HFFc6 (cell line): ENCODE measurements at places on chromosomes 6 and 20. TPM values are rescaled to one million over a fixed set of nuclear protein-coding genes. Genes with fewer than 3 reads are reported as not detected.

PDE10A gene
- total RNA-seq: 0.37 to 1.8 TPM in 2 of 3 replicates, not detected in the other

GSTA3 gene
- total RNA-seq: not detected in 3 replicates

MCHR2 gene
- total RNA-seq: not detected in 3 replicates

SEC23B gene
- 58.1 to 65.2 TPM (median 62.8 TPM) in 3 replicates for total RNA-seq

DEFB132 gene
- total RNA-seq: not detected in 3 replicates

C20orf204 gene
- 0.32 to 0.48 TPM (median 0.42 TPM) in 3 replicates for total RNA-seq

SPTLC3 gene
- total RNA-seq: not detected in 3 replicates

BCL2L1 gene
- total RNA-seq: 122 to 127 TPM (median 125 TPM) in 3 replicates

CLPSL2 gene
- not detected in 3 replicates for total RNA-seq

CARMIL1 gene
- 10.8 to 15.4 TPM (median 13.0 TPM) in 3 replicates for total RNA-seq

RALY gene
- 108 to 127 TPM (median 119 TPM) in 3 replicates for total RNA-seq

GHRH gene
- not detected in 3 replicates for total RNA-seq

MYT1 gene
- total RNA-seq: not detected in 3 replicates

KIAA1755 gene
- total RNA-seq: 0.80 to 2.5 TPM (median 1.8 TPM) in 3 replicates

FAM83C gene
- not detected in 3 replicates for total RNA-seq

CAP2 gene
- 69.6 to 71.8 TPM (median 69.8 TPM) in 3 replicates for total RNA-seq

LY6G6D gene
- total RNA-seq: not detected in 3 replicates

MEI4 gene
- not detected in 3 replicates for total RNA-seq

PGC gene
- total RNA-seq: not detected in 3 replicates

PAX1 gene
- total RNA-seq: not detected in 3 replicates

RNASET2 gene
- 16.4 to 28.9 TPM (median 28.4 TPM) in 3 replicates for total RNA-seq

HMGCLL1 gene
- not detected in 3 replicates for total RNA-seq

TMEM170B gene
- total RNA-seq: 0.18 to 0.21 TPM (median 0.20 TPM) in 3 replicates

CTCFL gene
- not detected in 2 replicates for total RNA-seq

REPS1 gene
- total RNA-seq: 24.0 to 27.9 TPM (median 26.2 TPM) in 3 replicates

ANGPT4 gene
- not detected in 3 replicates for total RNA-seq

CDS2 gene
- total RNA-seq: 36.2 to 39.6 TPM (median 39.3 TPM) in 3 replicates

BPIFB2 gene
- total RNA-seq: not detected in 3 replicates

BPIFA1 gene
- total RNA-seq: not detected in 3 replicates

RAET1L gene
- total RNA-seq: not detected in 3 replicates

GJA10 gene
- total RNA-seq: not detected in 2 replicates

OSER1 gene
- 34.8 to 37.1 TPM (median 35.9 TPM) in 3 replicates for total RNA-seq

SGK2 gene
- 0.09 TPM in 1 of 3 replicates, not detected in the others for total RNA-seq

EYS gene
- 0.18 TPM in 1 of 3 replicates, not detected in the others for total RNA-seq

HLA-DRB5 gene
- not detected in 3 replicates for total RNA-seq

POLR1C gene
- 48.9 to 65.8 TPM (median 65.0 TPM) in 3 replicates for total RNA-seq

PNPLA1 gene
- total RNA-seq: not detected in 3 replicates

PRICKLE4 gene
- 0.89 TPM in 1 of 2 replicates, not detected in the other for total RNA-seq

ADGB gene
- not detected in 3 replicates for total RNA-seq

RRAGD gene
- total RNA-seq: not detected in 3 replicates

OLIG3 gene
- total RNA-seq: not detected in 2 replicates

CST2 gene
- not detected in 3 replicates for total RNA-seq

MROH8 gene
- 0.96 to 1.5 TPM (median 1.4 TPM) in 3 replicates for total RNA-seq

ZNF831 gene
- not detected in 2 replicates for total RNA-seq

HLA-DPB1 gene
- 1.7 to 5.6 TPM (median 3.1 TPM) in 3 replicates for total RNA-seq

SLC35D3 gene
- total RNA-seq: not detected in 3 replicates

ROS1 gene
- total RNA-seq: 0.05 to 0.11 TPM (median 0.07 TPM) in 3 replicates

GPSM3 gene
- total RNA-seq: 3.7 to 7.4 TPM (median 4.7 TPM) in 3 replicates

TREML2 gene
- not detected in 3 replicates for total RNA-seq

GSTA4 gene
- 16.2 and 18.3 TPM in 2 replicates for total RNA-seq
